ENCODE measurements at places on chromosomes 7 and 10.

DNA sequence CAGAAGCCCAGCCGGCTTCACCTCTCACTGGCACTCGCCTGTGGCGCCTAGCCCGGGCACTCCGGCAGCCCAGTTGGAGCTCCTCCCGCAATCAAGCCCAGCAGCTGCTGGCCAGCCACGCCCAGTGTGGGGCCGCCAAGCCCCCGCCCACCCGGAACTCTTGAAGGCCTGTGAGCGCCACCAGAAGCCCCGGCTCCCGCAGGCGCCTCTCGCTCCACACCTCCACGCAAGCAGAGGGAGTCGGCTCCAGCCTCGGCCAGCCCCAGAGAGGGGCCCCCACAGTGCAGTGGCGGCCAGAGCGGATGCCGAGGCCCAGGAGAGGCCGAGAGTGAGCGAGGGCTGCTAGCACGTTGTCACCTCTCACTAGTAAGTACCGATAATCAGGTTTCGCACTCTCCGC, 240.7 kb downstream of the TFEC start:
- no peak overlapping the region for H3K27ac ChIP-seq
- no peak overlapping the region for H3K4me3 ChIP-seq
- no peaks in the 10 kb centered on the region for H3K36me3 ChIP-seq
- DNase-seq, result no peak

DNA sequence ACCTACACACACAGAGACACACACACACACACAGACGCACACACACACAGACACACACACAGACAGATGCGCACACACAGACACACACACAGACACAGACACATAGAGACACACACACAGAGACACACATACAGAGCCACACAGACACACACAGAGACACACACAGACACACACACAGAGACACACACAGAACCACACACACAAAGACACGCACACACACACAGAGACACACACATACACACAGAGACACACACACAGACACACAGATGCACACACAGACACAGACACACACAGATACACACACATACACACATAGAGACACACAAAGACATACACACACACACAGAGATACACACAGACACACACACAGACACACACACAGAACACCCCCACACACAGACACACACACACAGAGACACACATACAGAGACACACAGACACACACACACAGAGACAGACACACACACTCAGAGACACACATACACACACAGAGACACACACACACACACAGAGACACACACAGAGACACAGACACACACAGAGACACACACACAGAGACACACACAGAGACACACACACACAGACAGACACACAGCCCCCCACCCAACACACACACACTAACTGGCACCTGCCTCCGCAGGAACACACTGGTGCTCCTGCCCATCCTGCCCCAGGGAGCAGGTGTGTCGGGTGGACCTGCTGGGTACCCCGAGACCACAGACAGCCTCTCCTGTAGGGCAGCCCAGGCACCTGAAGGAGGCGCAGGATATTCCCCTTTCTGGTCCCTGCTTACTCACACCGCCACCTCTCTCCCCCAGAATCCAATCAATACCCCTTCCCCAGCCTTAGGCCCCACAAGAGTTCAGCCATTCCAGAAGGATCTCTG, 5.4 kb upstream of the FZD9 start:
- H3K36me3 ChIP-seq, result no peaks in the 10 kb centered on the region
- no peak overlapping the region for H3K27ac ChIP-seq
- no peaks in the 10 kb centered on the region for H3K4me1 ChIP-seq
- H3K27me3 ChIP-seq, result no peaks in the 10 kb centered on the region

GRCh38 chr7:44215531-44215930, 14.8 kb downstream of the YKT6 start:
- no peak overlapping the region for H3K4me3 ChIP-seq
- H3K27ac ChIP-seq, result no peak overlapping the region
- H3K4me1 ChIP-seq, result no peaks in the 10 kb centered on the region
- H3K27me3 ChIP-seq, result peaks cover 14% of the 10 kb centered on the region

DNA sequence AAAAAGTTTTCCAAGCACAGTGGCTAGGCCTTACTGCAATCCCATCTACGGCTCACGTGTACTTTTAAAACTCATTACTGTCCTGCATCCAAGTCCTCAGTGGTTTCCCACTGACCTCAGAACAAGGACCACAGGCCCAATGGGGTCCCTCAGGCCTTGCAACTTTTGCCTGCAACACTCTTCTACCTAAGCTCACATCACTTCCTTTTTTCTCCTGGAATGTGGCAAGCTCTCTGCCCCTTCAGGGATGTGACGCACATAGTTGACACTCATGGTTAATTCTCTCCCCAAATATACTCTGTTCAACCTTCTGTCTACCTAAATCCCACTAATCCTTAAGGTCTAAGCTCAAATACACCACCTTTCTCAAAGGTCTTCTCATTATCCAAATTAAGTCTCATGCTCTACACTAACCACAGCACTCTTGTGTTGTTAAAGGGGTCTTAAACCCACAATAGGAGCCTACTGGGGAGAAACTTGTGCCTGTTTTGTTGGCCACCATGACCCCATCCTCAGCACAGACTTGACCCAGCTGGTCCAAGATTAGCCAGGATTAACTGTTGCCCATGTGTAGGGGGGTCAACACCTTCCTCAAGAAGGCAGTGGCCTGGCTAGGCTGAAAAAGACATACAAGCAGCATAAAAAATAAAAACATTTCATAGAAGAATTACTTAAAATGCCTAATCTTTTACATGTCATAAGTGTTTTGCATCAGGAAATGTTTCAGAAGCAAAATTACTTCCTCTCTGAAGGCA, 15.2 kb downstream of the HNRNPF start:
- no peak for DNase-seq
- H3K27me3 ChIP-seq, result no peaks in the 10 kb centered on the region
- peak overlapping the region; percentile 7 for H3K27ac ChIP-seq

- no peak for DNase-seq
- no peak overlapping the region for H3K4me3 ChIP-seq
- no peaks in the 10 kb centered on the region for H3K4me1 ChIP-seq
These were observed 39.9 kb upstream of the ZNF107 start for GRCh38 chr7:64626083-64626469.

- no peaks in the 10 kb centered on the region for H3K27me3 ChIP-seq
- peak overlapping the region; percentile 91 for H3K27ac ChIP-seq
- H3K4me3 ChIP-seq, result no peak overlapping the region
- peak; percentile 43 for DNase-seq
- peaks cover 99% of the 10 kb centered on the region for H3K4me1 ChIP-seq
These were observed 19.8 kb downstream of the VOPP1 start for GRCh38 chr7:55552320-55553023.

DNA sequence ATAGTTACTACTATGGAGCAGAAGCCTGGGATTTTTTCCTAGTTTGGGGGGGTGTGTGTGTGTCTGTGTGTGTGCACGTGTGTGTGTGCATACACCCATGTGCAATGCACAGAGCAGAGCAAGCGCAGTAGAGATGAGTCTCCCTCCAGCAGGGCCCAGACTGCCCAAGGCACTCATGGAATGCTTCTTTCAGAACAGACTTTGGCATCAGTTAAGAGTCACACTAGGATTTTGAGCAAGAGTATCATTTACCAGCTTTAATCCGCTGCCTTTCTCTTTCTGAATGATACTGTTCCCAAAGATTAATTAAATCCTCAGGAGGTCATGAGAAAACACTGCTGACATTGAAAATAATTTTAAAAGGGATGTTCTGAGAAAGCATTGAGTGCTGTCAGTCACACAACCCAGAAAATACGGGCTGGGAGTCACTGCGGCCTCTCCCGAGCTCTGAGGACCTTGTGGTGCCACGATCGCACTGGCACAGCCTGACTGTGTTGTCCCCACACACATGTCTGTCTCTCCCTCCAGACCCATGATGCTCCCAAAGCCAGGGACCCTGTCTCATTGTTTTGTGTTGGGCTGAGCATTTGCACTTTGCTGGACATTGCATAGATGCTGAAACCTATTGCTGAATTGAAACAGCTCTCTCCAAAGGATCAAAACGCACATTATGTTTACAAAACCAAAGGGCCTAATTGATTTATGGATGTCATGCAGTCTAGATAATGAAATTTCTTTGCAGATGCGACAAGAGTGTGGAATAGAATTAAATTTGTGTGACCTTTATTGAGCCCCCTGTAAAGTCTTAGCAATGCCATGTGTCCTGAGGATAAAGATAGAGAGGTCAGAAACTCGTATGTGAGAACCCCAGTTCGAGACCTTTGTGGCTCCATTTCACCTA, 54.7 kb upstream of the FIGNL1 start:
- no peak overlapping the region for H3K27ac ChIP-seq
- no peaks in the 10 kb centered on the region for H3K4me1 ChIP-seq
- no peak for DNase-seq
- H3K4me3 ChIP-seq, result no peak overlapping the region
- no peaks in the 10 kb centered on the region for H3K36me3 ChIP-seq

- H3K27ac ChIP-seq, result no peak within 1 kb of the TSS
- DNase-seq, result no peak
- no peaks in the 10 kb centered on the region for H3K36me3 ChIP-seq
- H3K4me1 ChIP-seq, result peaks cover 7% of the 10 kb centered on the region
- no peak within 1 kb of the TSS for H3K4me3 ChIP-seq
These were observed at the start of gene SEC31B for GRCh38 chr10:100519311-100520051. Gene SEC31B, minus strand, starts transcription at chr10:100519861. Its CDS starts 2,909 bp downstream, at chr10:100516952.

DNA sequence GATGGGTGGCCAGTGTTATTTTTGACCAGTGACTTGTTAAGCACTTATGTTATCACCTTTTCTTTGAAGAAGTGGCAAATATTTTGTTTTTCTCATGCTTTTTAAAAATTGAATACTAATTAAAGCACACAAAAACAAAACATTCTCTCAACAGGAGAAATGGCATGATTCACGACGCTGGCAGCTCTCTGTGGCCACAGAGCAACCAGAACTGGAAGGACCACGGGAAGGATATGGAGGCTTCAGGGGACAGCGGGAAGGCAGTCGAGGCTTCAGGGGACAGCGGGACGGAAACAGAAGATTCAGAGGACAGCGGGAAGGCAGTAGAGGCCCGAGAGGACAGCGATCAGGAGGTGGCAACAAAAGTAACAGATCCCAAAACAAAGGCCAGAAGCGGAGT, 6.2 kb upstream of the KIFBP start:
- H3K27me3 ChIP-seq, result no peaks in the 10 kb centered on the region

- no peaks in the 10 kb centered on the region for H3K4me1 ChIP-seq
- no peaks in the 10 kb centered on the region for H3K27me3 ChIP-seq
- H3K27ac ChIP-seq, result no peak overlapping the region
- no peaks in the 10 kb centered on the region for H3K36me3 ChIP-seq
These were observed 460.3 kb downstream of the SUGCT start for GRCh38 chr7:40595129-40595528.

GRCh38 chr10:72274730-72275350, 1.1 kb downstream of the DDIT4 start:
- peaks cover 18% of the 10 kb centered on the region for H3K4me1 ChIP-seq
- peak overlapping the region; percentile 85 for H3K4me3 ChIP-seq
- no peaks in the 10 kb centered on the region for H3K36me3 ChIP-seq
- H3K27ac ChIP-seq, result peak overlapping the region; percentile 39
- DNase-seq, result peak; percentile 36

GRCh38 chr10:87598700-87599099, 61.0 kb upstream of the PAPSS2 start:
- no peaks in the 10 kb centered on the region for H3K36me3 ChIP-seq
- H3K4me3 ChIP-seq, result no peak overlapping the region

DNA sequence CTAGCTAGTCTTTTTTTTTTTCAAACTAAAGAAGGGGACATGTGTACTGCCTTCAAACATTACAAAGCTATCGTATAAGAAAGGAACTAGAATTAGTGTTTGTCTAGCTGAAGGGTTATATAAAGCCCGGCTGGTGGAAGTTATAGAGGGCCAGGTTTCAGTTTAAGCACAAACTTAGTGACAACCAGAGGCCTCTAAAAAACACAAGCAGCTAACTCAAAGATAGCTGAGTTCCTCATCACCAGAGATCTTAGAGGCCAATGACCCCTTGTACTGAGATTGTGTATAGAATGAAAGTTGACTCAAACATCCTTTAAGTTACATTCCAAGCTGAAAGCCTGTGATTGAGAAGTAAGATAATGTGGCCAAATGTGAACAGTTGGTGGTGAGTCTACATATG, 28.1 kb upstream of the SGMS1 start:
- peaks cover 25% of the 10 kb centered on the region for H3K4me1 ChIP-seq
- no peaks in the 10 kb centered on the region for H3K27me3 ChIP-seq
- DNase-seq, result no peak
- no peak overlapping the region for H3K4me3 ChIP-seq
- no peak overlapping the region for H3K27ac ChIP-seq
- no peaks in the 10 kb centered on the region for H3K36me3 ChIP-seq

All from MM.1S (cell line).